Fibroblast of skin of scalp (primary cell): ENCODE measurements at places on chromosomes 6 and 20.

DNA sequence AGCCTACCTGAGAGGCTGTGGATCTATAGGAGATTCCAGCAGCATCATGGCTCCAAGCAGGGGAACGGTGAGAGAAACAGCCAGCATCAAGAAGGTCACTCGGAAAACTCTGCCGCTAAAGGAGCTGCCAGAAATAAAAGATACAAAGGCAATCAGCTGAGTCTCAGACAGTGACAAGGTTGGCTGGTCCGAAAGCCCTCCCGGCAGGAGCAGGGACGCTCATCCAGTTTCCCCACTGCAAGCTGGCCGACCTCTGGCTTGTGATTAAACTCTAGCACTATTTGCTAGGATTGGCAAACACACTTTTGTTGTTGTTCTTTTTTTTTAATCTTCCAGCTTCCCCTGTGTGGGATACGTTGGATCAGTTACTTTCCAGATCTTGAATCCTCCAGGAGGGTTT lies 8.7 kb downstream of the APMAP start:
- DNase-seq, result no peak

- peak; percentile 99 for DNase-seq
Observed at GRCh38 chr6:122399348-122400120, at the start of gene HSF2. Gene HSF2, plus strand, starts transcription at chr6:122399652. Its CDS starts 86 bp downstream, at chr6:122399738.

DNA sequence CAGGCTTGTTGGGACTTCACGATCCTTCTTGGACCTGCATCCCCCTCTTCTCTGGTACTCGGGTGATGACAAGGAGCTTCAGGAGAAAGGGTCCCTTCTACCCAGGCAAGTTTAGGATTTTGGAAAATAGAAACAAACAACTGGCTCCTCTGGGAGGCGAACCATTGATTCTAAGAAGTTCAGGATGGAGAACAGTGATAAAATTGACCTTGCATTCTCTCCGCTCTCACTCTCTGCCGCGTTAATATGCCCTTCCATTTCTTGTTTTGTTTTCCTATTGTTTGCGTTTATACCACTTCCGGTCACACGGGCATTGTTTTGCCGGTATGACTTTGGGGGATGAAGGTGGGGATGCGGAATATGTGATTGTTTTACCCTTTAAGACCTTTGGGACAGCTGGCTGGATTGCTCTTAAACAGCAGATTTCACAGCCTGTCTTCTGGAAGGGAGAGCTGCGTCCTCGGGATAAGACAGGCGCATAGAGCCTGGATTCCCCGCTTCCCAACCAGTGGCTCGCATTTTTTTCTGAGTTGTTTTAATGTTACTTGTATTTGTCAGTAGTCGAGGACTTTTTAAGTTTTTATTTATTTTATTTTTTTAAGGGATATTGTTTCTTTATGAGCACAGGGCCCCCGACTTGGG lies 144.3 kb upstream of the ZNF184 start:
- DNase-seq, result no peak

GRCh38 chr20:56893226-56893917 lies 264.3 kb downstream of the TFAP2C start:
- no peak for DNase-seq

DNA sequence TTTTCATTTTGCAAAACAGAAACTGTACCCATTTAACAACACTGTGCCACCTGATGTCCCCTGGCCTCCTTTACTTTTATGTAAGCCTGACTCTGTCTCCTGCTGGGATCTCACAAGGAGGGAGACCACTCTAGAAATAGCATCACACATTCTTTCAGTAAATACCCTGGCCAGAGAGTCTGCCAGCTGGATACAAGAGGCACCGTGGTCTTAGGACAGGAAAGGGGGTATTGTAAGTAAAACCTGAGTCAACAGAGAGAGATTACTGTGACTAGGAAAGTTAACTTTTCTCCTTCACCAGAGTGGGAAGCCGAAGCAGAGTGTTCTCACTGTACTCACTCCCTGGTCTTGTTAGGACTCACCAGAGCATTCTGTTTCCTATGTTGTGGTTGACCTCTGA lies 27.8 kb downstream of the CMTR1 start:
- DNase-seq, result no peak

DNA sequence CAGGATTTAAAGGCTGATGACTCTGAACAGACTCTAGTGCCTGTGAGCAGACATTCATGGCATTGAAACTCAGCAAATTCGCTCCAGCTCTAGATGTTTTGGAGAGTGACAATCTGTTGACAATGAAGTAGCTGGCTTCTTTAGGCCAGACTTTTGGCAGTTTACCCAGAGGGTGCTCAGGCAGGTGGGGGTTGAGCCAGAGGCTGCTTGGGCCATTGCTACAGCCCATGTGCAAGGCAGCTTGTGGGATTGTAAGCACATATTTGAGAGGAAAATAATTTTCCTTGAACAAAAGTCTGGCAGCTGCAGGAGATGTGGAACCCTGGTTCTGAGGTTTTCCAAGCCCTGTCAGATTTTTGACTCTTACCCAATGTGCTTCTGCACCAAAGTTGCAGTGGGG lies 311.6 kb downstream of the CDC5L start:
- DNase-seq, result peak; percentile 68

- no peak for DNase-seq
Observed at GRCh38 chr20:51400051-51400926, 142.2 kb downstream of the NFATC2 start.

DNA sequence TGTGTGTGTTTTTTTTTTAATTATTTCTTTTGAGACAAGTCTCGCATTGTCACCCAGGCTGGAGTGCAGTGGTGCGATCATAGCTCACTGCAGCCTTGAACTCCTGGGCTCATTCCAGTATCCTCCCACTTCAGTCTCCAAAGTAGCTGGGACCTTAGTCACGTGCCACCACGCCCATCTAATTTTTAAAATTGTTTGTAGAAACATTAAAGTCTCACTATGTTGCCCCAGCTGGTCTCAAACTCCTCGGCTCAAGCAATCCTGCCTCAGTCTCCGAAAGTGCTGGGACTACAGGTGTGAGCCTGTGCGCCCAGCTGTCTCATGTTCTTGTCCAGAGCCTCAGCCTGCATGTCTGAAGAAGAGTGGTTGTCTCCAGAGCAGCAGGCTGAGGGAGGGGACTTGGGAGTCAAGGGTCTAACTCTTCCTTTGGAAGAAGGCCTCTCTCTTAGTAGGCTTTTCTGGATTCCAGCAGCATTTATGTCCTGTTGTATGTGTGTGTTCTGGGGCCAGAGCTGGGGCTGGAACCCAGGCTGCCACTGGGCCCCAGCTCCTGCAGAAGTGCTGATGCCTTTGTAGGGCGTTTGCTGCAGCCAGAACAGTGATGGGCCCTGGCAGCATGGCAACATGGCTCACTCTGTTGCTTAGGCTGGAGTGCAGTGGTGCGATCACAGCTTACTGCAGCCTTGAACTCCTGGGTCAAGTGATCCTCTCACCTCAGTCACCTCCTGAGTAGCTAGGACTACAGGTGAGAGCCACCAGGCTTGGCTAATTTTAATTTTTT lies 5.4 kb downstream of the DNMT3B start:
- no peak for DNase-seq

DNA sequence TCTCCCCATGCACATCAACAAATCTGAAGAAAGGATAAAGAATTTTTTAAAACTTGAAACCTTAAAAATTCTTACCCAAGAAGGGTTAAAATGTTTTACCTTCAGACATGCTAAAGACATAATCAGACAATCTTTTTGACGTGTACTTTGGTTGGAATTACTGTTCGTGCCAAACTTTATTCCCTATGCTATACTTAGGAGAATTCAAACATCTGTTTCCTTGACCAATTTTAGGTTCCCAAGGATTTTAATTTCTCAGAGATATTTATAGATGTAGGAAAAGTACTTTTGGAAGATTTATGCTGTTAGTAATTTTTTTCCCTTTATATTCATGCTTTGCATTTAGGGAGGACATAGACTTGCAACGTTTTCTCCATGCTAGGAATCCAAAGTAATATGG lies 108.4 kb downstream of the AFG1L start:
- no peak for DNase-seq

- peak; percentile 47 for DNase-seq
Observed at GRCh38 chr6:98581705-98582104, 252.7 kb upstream of the POU3F2 start.

DNA sequence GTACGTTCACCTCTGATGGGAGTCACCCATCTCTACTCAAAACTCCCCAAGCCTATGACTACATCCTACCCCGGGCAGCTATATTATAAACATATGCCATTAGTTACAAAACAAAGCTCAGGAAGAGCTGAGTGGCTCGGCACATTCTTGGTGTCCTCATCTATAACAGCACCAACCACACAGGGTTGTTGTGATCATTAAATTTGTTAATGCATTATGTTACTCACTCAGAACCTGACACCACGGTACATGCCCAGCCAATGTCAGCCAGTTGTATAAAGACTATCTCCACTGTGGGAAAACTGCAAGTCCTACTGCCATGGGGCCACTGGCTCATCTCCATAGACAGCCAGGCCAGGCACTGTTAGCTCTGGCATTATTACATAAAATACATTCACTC lies 7.7 kb downstream of the CDK5RAP1 start:
- no peak for DNase-seq

DNA sequence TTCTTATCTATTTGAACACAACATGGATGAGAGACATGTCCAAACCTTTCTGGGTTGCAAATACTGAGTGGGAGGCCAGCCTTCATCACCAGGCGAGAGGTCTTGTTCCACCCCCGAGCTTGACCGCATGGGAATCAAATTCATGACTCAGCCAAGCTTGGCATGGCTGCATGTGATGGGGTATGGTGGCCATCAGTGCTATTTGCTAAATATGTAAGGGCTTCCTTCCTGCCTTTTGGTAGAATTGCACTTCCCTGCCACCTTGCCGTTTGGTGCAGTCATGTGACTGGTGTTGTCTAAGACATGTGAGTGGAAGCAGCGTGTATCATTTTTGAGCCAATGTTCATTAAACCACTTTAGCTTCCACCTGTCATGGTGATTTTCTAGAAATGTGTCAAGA lies 508.9 kb upstream of the SULF2 start:
- DNase-seq, result peak; percentile 29

DNA sequence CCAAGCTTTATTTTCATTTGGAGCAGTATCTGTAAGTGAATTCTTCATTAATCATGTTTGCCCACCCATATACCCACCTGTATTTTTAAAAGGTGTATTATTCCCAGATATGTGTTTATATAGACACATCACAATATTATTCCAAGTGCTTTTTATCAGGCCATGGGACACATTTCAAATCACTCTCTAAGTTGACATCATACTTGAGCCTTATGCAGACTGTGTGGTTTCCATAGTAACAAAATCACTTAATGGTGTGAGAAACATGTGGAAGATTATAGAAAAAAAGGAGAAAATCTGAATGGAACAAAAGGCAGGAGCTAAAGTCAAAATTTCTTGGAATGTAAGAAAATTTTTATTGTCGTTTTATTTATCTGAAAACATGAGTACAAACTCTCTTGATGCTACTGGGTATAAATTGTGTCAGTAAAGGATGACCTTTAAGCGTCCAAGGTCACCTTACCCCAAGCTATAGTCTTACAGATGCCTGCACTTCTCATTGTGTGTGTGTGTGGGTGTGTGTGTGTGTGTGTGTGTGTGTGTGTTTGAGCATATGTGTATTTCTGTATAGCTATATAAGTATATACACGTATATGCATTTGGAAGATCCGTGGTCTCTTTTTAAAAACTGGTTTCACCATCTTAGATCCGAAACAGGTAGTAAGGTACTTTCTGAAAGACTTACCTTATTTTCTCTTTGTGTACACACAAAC lies 79.8 kb upstream of the CCN6 start:
- peak; percentile 73 for DNase-seq

- no peak for DNase-seq
Observed at GRCh38 chr20:56257604-56258003, 9.1 kb downstream of the MC3R start.

DNA sequence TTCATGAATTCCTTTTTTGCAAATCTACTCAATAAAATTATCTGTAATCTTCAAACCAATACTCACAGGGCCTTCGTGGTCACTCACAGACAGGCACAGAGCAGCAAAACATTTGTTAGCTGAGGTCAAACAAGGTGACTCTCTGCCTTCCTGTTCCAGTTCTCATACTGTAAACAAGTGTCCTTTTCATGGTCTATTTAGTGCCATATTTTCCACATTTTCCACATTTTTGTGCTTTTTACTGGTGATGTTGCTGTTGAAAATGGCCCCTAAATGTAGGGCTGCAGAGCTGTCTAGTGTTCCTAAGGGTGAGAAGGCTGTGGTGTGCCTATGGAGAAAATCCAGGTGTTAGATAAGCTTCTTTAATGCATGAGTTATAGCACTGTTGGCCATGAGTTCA lies 133.1 kb upstream of the COL21A1 start:
- DNase-seq, result no peak

- no peak for DNase-seq
Observed at GRCh38 chr20:47606414-47606982, 104.8 kb downstream of the NCOA3 start.

DNA sequence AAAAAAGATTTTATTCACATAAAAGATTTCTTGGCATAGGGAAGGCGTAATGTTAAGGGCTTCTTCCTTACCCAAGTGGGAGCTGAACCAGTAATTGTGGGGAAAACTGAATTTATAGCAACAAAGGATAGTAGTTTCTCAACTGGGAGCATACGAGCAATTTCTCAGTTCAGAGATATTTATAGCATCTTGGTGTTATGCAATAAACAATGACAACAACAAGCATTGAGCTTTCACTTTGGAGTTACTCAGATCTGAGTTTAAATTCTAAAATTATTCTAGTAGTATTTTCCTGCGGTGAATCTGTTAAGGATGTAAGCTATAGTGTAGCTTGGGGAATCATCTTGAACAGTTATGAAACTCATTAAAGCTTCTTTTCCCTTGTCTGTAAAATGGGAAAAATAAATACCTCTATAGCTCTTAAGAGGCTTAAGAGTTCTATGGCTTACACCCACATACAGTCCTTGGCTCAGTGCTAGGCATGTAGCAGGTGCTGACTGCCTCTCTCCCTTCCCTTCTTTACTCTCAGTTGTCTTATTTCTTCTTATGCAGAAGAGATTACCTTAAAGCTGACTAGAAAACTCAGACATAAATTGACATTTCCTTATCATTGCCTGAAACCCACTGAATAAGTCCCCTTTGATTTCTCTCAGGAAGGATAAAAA lies 58.8 kb downstream of the SAMD5 start:
- DNase-seq, result no peak

GRCh38 chr20:47865912-47866311 lies 80.6 kb upstream of the SULF2 start:
- no peak for DNase-seq

GRCh38 chr6:5030596-5031136 lies 26.8 kb upstream of the RPP40 start:
- DNase-seq, result peak; percentile 87

GRCh38 chr6:170505306-170505705 lies 47.8 kb downstream of the PSMB1 start:
- DNase-seq, result no peak

GRCh38 chr6:170462366-170463020 lies 90.6 kb downstream of the PSMB1 start:
- DNase-seq, result no peak

DNA sequence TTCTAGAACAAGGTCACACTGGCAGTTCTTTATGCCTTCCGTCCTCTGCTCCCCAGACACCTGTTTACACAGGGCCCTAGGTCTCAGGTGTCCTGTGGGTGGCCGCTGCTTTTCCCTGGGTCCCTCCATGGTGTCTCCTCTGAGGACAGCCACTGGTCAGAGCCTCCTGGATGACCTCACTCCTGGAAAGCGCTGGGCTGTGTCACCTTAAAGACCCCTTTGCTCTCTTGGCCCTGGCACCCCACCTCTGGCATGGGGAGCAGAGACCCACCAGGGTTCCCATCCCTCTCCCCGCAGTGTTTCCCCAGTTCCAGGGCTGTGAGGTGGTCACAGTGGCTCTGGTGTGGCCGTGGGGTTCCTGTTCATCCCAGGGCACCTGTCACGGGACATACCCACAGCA lies 33.9 kb downstream of the NTSR1 start:
- DNase-seq, result no peak
